ENCODE measurements at places on chromosomes 4 and X.

DNA sequence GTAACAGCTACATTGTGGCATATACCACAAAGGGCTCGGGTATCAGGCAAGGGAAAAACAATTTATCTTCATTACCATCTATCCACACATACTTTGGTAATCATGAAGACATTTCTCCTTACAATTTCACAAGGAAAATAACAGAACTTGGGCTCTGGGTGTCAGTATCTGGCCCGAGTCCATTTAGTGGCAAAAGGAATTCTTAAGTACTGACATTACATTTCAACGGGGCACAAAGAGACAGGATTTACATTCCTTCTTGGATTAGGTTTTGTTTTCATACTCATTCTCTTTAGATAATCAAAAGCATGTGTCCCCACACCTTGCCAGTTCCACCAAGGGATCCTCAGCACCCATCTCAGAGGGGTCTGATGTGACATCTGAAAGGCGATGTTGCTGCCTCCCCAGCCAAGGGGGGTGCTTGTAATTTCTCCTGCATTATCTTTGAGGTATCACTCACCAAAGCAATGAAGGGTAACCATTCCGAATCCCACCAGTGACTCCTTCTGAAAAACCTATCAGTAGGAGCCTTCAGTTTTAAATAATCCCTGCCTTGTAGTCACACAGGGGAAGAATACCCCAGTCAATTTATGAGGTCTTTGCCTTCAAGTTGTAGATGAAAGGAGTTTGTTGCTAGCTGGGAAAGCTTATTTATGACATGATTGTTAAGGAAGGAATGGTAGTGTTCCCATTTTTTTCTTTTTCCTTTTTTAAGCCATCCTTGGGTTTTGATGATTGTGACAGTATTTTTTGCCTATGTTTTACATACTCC, 118.6 kb downstream of the PALLD start:
- no peak for DNase-seq

- no peak for DNase-seq
Observed at GRCh38 chrX:23811108-23811651, 28.2 kb downstream of the SAT1 start.

DNA sequence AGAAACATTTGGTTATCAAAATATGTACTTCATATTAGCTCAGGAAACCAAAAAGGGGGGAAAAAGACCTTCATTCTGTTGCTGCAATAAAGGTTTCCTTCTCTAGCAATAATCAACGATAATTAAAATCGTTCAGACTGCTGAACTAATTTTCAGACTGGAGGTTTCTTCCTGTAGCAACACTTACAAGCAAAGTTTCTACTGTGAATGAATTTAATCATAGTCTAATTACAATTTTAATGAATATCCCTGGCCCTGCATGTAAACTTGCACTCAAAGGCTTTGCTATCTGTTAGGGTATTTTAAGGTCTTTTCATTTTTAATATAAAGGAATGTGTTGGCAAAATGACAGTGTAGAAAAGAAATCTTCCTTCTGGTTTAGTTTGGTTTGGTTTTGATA, 265.2 kb downstream of the QDPR start:
- DNase-seq: no peak

DNA sequence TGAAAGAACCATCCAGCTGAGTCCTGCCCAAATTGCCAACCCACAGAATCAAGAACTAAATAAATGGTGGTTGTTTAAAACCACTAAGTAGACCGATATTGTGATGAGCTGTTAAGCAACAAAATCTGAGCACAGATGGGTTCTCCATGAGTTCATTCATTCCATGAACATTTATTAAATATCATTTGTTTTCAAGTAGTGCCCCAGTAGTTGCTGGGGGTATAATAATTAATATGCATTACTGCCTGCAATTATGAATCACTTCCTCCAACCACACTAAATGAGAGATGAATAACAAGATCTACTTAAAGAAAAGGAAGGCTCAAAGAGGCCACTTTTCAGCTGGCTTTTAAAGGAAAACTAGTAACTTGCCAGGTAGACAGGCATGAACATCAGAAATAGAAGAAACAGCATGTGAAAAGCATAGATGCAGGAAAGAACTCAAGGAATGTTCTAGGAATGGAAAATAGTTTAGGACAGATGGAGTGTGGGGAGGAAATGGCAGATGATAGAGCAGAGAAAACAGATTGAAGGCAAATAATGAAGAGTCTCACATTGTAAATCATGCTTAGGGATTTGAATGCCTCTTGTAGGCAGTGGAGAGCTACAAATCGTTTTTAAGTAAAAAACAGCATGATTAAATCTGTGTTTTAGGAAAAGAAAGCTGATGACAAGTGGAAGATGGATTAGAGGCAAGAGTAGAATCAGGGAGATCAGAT, 641.7 kb upstream of the DIPK2B start:
- DNase-seq: no peak
